Fibroblast of mammary gland (primary cell): ENCODE measurements at places on chromosomes 1 and 21.

- peak; percentile 35 for DNase-seq
Observed at GRCh38 chr1:12095452-12096263, 32.6 kb downstream of the TNFRSF8 start.

DNA sequence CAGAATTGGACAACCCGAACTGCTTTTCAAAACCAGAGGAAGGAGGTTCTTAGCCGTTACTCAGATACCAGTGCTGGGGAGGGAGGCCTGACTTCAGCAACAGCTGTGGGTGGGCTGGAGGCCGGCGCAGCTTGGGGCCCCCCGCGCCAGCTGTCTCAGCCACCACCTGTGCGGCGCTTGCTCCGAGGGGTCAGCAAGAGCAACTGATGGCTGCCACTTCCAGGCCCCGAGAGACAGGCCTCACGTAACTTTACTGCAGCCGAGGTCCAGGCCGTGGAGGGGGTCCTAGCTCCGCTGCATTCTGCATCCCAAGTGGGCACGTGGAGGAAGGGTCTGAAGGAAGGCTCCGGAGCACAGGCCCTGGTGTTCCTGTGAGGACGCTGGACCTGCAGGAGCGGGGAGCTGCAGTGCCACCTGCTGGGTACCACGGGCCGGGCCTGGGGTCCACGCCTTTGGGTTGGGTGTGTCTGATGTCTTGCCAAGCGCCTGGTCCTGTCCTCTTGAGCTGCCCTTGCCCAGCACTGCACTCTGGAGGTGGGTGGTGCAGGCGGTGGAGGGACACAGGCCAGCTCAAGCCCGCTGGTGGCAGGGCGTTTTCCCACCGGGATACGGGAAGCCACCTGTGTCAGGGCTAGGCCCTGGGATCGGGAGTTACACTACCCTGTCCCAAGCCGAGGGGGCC, 9.8 kb downstream of the THAP3 start:
- DNase-seq = peak; percentile 50

DNA sequence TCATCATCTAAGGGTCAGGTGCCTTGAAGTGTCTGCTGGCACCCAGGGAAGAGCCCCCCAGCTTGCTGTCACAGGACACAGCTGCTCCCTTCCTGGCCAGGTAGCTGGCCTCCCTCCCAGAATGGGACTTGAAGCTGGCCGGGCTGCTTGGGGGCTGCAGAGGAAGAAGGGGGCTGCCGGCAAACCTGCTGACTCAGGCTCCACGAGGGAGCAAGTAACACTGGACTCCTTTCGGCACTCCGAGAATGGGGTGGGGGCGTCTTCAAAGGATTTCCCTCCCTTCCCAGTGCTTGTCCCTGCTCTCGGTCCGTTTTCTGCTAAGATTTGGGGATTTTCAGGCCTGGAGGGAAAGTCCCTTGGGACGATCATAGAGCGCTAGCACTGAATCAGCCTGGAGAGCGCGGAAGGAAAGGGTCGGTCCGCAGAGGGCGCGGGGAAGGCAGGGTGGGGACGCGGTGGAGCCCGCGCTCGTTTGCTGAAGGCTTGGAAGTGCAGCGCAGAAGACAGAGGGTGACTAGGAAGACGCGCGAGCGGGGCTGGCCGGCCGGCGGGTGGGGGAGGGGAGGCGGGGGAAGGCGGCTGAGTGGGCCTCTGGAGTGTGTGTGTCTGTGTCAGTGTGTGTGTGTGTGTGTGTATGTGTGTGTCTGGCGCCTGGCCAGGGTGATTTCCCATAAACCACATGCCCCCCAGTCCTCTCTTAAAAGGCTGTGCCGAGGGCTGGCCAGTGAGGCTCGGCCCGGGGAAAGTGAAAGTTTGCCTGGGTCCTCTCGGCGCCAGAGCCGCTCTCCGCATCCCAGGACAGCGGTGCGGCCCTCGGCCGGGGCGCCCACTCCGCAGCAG, at the start of gene CSF1:
Gene CSF1 (plus strand): TSS at position 727 of the 840 bp plus-strand sequence. CDS start 175 bp downstream, outside the sequence.
- peak; percentile 90 for DNase-seq

DNA sequence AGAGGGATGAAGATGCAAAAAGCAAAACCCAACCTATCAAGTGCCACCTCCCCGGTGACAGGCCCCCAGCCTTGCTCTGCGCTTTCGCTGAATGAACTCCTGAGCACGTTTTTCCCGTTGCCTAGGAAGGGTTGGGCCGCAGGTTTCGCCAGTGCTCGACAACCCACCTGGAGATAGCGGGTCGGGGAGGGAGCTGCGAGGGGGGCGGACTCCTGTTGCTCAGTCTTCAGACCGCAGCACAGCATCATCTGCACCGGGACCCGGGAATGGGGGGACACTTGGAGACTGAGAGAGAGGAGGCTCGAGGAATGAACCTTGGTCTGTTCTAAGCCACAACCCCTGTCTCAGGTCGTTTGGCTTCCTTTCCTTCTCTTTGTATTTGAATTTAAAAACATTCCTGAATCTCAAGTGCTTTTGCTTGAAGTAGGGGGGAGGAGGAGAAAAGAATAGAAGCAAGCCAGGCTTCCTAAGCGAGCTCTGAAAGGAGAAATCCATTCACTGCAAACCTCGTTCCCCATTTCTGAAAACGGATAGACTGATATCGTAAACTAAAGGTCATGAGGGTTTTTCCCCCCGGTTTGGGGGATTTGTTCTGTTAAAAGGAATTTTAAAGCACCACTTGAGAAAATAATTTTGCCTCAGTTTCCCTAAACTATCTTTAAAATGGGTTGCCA, 1.2 kb downstream of the AK5 start:
- DNase-seq = no peak

DNA sequence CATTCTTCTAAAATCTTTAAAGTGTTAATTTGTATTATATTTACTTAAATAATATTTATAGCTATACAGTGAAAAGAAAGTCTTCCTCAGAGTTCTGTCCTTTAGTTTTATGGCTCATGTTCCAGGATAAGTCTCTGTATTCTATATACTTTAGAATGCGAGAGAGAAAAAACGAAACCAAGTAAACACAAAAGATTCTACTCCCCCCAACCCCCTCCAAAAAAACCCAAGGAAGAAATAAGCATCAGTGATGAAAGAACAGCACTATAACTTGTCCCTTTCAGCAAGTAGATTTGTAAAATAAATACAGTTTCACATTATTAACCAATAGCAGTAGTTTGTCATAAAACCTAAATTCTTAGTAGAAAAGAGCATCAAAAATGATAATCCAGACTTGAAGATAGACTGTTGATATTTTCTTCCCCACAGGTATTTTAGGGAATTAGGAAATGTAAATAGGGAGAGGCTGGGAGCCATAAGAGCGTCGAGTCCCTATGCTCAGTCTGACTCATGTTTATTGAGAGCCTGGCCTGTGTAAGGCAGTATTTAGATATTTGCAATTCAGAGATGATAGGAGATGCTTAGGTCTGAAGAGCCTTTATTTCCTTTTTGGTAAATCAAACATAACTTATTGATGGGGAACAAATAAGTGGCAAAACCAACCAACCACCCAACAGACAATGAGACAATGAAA, 35.5 kb downstream of the CDC14A start:
- DNase-seq = peak; percentile 18

DNA sequence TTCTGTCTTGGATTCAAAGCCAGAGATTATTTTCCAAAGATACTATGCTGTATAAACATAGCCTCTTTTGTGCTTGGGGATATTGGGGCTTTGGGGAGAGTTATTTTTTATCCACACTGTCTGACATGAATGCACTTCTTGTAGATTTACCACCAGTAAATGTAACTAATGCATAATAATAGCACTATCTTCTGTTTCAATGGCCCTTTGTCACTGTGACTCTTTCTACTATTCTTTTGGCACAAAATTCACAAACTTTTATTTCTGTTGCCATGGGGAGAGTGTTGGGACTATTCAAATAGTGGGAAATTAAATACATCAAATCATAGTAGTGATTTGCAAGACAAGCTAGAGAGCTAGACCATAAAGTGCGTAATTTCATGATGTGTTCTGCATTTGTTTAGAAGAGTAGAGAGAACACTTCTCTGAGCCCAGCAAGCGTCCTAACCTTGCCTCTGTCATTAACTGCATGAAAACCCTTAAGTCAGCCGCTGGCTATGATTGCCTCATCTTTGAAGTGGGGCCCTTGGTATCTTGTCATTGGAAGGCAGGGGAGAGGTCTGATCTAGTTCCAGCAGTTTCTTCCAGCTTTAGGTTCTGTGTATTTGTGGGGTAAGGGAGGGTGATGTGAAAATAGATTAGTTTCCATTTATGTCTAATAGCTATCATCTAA, 154.4 kb downstream of the HHAT start:
- no peak for DNase-seq

DNA sequence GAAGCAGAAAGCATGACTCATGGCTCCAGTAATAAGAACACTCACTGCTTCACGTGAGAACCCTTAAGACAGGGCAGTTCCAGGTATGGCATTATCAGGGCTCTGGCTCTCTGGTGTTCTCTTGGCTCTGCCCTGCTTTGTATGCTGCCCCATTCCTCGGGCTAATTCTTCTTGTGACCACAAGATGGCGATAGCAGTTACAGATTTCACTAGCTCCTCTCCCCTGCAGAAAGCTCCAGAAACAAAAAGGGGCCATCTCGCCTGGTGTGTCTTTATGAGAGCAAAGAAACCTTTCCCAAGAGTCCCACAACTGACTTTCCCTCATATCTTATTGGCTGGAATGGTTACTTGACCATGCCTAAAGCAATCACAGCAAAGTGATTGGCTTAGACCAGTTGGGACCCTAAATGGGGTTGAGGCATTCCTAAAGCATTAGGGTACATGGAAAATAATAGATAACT, 60.1 kb downstream of the F3 start:
- DNase-seq = peak; percentile 71

GRCh38 chr1:93207211-93207610, 26.7 kb downstream of the CCDC18 start:
- DNase-seq = no peak

GRCh38 chr1:43549921-43550597, 19.4 kb downstream of the PTPRF start:
- DNase-seq = no peak

GRCh38 chr1:31976401-31976800, 37.3 kb upstream of the KHDRBS1 start:
- DNase-seq = peak; percentile 91

GRCh38 chr1:236953151-236953700, 51.0 kb downstream of the MT1HL1 start:
- no peak for DNase-seq

DNA sequence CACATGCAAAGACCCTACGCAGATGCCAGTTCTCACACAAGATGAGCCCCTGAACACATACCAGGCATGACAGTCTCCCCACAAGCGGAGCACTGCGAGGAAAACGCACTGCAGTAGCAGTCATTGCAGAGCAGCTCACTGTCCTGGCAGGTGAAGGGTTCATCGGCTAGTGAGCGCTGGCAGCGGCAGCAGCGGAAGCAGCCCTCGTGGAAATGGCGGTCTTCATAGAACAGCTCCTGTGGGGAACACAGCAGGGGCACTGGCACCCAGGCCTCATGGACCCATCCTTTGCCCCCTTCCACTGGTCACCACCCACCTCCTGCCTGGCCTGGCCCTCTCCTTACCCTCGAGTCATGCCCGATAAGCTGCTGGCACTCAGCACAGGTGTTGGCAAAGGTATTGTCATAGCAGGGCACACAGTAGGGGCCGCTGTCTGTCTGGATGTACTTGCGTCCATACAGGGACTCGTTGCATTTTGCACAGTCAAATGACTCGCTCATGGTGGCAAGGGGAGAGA, 6.3 kb downstream of the FHL3 start:
- DNase-seq = no peak

DNA sequence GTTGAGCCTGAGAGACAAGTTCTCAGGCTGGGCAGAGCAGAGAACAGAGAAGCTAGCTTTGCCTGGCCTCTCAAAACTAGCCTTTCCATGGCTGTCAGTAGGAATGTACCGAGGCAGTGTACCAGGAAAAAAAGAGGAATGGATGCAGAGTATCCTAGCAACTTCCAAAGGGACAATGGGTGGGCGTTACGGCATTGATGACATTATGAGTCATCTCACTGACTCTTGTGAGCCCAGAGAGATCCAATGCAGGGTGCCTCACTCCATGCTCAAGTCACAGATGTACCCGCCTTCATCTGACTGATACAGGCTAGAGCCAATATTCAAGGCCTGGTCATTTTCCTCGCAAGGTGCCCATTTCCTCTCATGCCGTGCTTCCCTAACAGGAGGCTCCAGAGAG, 51.4 kb upstream of the C8B start:
- DNase-seq = peak; percentile 50

- no peak for DNase-seq
Observed at GRCh38 chr1:13538832-13539231, 25.0 kb upstream of the LRRC38 start.

- DNase-seq = no peak
Observed at GRCh38 chr1:50129201-50129600, 20.5 kb downstream of the ELAVL4 start.

GRCh38 chr1:243343970-243344937, 88.4 kb downstream of the SDCCAG8 start:
- DNase-seq = peak; percentile 49

- DNase-seq = peak; percentile 69
Observed at GRCh38 chr1:14980621-14981218, 172.8 kb upstream of the TMEM51 start.
